ENCODE measurements at places on chromosomes 7 and 10.

DNA sequence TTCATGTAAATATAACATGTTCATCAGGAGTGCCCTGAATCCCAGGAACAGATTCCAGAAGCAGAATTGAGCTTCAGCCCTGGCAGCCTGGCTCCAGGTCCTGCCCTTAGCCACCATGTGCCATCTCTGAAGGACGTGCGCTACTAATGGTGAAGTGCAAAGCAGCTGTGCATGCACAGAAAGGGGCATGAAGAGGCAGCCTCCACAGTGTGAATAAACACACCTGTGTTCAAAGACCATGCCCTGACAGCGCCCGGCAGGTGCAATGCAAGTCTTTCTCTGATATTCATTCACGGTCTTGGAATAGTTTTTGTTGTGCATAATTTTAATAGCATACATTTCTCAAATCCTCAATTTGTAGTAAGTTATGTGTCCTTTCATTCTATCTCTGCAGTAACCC is 250.4 kb upstream of the TCERG1L start:
- no peak for DNase-seq

GRCh38 chr10:44967616-44968015 is 8.0 kb downstream of the RASSF4 start:
- DNase-seq, result no peak

- no peak for DNase-seq
Observed at GRCh38 chr7:8197994-8198698, 63.8 kb downstream of the ICA1 start.

DNA sequence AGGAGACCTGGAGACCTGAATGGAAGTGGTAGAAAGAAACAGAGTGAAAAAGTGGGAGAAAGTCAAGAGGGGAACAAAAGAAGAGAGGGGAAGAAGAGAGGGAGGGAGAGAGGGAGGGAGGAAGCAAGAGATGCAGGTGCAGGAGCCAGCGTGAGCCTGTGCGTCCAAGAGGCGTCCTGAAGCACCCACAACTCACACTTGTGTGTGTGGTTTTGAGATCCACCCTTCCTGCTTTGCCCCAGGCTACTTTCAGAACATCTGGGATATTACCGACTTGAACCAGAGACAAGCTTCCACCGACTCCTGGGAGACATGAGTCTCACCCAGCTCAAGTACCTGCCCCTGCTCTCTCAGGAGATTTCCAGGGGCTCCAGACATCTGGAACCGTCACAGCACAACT is 9.8 kb downstream of the AFAP1L2 start:
- DNase-seq, result no peak

GRCh38 chr10:119316729-119317097 is 109.3 kb downstream of the GRK5 start:
- DNase-seq, result no peak

- DNase-seq, result no peak
Observed at GRCh38 chr10:21894648-21895342, 108.7 kb downstream of the DNAJC1 start.

DNA sequence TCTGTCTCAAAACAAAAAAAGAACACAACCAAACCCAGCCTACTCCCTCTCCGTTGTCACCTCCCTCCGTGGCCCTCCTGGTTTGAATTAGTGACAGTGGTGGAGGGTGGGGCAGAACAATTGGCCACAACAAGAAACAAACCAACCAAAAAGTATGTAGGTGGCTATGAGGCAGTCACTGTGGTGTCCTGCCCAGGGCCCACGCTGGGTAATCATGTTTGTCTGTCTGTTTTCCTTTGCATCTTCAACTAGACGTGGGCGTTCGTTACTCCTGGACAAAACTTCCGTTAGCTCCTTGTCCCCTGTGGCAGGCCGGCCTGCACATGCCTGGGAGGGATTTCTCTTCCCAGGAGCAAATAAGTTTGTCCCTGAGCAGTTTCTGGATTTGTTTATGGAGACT is 78.4 kb downstream of the XRCC2 start:
- DNase-seq, result no peak

GRCh38 chr10:12252882-12253546 is 57.0 kb downstream of the CDC123 start:
- no peak for DNase-seq

- DNase-seq, result no peak
Observed at GRCh38 chr10:12941966-12942365, 59.5 kb downstream of the CCDC3 start.

DNA sequence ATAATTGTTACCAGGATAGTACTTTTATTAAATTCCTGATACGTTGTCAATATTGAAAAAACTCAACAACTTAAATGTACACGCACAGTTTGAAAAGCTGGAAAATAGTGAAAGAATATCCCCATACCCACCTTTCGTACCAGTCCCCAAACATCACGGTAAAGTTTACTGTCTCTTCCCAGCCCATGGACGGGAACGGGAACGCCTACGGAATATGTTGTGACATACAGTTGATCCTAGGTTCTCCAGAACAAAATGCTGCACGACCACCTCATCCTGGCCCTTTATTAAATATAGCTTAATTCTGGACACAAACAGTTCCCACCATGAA is 527 bp upstream of the BCAP29 start:
- DNase-seq, result no peak

- DNase-seq, result no peak
Observed at GRCh38 chr7:79302293-79302692, 151.2 kb downstream of the MAGI2 start.

- no peak for DNase-seq
Observed at GRCh38 chr7:85688712-85689111, 501.9 kb upstream of the SEMA3D start.

GRCh38 chr10:19499291-19499770 is 316.9 kb upstream of the PLXDC2 start:
- no peak for DNase-seq

DNA sequence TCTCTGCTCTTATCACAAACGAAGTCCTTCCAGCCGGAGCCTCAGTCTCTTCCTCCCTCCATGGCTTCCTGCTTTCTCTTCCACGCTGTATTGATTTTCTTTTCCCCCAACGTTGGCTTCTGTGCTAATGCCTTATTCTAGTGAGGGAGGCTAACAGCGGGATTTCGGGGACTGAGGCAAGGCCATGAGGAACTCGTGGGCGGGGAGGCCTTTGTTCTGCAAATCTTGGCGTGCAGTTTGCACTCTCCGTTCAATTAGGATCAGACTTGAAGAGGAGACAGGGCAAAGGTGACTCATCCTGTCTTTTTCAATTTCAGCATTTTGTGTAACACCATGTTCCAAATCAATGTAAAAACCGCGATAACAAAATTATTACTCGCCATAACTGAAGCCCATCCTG is 25.3 kb downstream of the EN2 start:
- DNase-seq, result no peak

GRCh38 chr10:1488970-1489548 is 248.3 kb downstream of the ADARB2 start:
- DNase-seq, result no peak
